ENCODE measurements at places on chromosomes 2 and 18.
A peak's percentile ranks its signal among the peaks of the same experiment; 100 is the strongest.

DNA sequence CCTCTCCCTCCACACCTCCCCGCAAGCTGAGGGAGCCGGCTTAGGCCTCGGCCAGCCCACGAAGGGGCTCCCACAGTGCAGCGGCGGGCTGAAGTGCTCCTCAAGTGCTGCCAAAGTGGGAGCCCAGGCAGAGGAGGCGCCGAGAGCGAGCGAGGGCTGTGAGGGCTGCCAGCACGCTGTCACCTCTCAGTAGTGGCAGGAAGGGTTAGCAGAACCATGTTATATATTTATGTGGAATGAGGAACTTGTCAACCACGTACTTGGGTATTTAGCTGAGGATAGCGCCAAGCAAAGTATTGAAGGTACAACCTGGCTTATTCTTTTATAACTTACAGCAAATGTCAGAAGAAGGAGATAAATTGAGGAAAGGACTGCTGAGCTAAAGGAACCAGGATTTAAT lies 144.1 kb upstream of the MGAT5 start:
- DNase-seq = no peak

- DNase-seq = no peak
Observed at GRCh38 chr2:24613154-24613814, 122.2 kb downstream of the NCOA1 start.

DNA sequence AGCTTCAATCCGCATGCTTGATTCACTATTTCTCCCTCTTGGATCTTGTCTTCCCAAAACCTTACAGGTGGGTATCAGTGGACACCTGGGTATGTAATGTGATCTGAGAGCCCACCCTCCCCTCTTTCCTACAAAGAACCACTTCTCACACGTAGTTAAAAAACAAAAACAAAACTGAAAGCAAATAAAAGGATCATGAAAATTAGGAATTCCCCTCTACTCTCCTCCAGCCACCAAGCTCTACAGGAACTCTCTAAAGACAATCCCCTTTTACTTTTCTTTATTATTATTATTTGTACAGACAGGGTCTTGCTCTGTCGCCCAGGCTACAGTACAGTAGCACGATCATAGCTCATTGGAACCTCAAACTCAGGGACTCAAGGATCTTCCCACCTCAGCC lies 40.8 kb upstream of the MYO1B start:
- no peak for DNase-seq

DNA sequence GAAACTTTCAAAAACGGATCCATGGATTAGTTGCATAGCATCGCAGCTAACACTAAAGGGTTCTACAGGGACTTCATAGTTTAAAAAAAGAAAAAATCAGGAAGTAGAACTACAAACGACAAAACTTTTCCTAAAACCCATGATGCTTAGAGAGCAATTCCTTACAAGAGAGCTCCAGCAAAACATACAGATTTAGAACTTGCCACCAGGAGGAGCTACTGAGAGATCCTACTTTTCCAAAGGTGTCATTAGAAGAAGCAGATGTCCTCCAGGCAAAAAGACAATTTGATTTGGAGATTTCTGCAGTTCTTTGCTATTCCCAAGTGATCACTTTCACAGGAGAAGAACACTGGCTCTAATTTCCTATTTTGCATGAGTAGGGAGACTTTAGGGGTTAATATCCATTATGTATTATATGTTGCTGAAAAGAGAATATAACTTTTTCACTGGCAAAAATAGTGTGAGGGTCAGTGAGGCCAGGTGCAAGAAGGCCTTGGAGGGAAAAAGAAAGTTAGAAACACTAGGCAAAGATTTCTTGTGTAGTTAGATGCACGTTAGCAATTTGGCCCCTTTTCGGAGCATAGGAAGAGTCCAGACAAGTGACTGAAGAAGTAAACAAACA lies 436.2 kb downstream of the SUCLG1 start:
- peak; percentile 17 for DNase-seq

GRCh38 chr2:230347659-230348305 lies 20.8 kb downstream of the SP140L start:
- no peak for DNase-seq

- DNase-seq = no peak
Observed at GRCh38 chr2:29201979-29202378, 86.8 kb downstream of the CLIP4 start.

DNA sequence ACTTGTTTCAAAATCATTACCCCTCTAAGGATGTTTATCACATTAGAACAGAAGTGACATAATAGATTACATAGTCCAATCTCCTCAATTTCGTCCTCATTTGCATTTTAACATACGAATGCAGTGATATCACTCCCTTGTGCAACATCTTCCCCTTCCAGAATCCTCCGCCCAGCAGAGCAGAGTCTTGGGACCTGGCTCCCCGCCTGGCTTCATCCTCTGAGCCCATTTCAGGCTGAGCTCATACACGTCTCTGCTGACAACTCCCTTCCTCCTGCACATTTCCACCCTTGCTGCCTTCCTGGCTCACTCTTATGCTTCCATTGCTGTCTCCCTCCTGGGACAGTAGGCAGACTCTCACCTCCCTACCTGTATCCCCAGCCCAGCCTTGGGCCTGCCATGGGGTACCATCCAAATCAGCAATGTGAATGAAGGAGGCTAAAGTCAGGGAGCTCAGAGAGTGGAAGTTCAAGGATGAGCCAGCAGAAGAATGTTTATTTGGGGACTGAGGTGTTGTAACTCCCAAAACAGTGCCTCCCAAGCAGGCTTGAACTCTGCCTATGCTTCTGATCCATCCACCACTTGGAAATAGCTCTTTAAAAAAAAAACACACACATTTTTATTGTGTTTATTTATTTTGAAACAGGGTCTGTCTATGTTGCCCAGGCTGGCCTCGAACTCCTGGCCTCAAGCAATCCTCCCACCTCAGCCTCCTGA lies 165.2 kb downstream of the TMEM200C start:
- DNase-seq = no peak

GRCh38 chr2:179861027-179861415 lies 391 bp downstream of the ZNF385B start:
- DNase-seq = peak; percentile 37

DNA sequence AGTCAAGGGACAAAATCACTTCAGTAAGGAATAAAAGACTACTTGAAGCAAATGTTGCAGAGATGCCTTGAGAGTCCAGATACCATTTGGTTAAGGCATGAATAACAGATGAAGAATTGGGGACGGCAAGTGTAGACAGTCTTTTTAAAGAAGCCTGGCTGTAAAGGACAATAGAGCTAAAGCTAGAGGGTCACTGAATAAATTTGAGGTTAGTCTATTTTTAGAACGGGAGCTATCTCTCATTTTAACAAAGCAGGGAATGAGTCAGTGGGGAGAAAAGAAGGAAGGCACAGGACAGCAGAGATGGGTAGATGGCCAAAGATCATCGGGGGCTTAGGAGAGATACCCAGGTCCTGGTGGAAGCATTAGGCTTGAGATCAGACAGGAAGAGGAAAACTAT lies 30.6 kb upstream of the CHN1 start:
- no peak for DNase-seq

DNA sequence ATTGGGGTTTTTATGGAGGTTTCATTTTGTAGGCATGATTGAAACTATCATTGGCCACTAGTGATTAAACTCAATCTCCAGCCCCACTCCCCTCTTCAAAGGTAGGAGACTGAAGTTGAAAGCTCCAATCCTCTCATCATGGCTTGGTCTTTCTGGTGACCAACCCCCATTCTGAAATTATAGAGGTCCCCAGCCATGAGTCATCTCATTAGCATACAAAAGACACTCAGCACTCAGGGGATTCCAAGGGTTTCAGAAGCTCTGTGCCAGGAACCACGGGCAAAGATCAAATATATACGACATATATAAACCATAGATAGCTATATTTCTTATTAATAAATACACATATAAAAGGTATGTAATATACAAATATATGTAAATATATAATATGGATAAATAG lies 256.0 kb upstream of the POU3F3 start:
- DNase-seq = no peak

GRCh38 chr2:205660521-205661124 lies 21.7 kb upstream of the NRP2 start:
- no peak for DNase-seq

DNA sequence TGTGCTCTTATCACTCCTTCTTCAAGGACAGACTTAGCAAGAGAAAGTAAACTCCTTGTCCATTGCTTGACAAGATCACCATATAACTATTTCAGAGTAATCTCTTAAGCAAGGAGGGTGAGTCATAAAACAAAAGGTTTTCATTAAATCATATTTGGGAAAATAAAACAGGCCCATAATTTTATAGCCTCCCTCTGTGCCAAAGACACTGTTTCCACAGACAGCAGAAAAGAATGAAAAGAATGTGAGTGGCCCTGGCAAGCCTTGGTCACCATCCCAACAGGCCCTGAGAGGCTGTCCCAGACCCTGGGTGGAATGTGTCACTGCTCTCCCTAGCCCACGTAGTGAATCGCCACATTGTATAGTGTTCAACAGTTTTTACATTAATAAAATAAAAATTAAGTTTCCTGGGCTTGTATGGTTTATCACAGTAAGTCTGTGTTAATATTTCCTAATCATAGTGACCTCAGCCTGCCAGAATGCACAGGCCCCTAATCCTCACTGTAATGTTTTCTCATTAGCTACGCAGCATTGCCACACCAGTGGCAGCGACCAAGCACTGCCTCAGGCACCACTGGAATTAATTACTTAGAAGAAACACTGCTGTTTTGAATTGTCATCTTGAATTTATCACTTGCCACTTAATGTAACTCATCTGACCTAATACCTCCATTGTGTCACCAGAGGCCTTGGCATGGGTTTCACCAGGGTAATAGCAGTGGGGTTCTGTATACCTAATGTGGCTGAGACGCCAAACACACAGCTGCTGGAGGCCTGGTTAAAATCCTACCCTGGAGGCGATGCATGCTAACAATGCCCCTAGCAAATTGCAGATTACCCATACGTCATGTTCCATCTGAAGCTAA lies 401.9 kb downstream of the LNPK start:
- no peak for DNase-seq

GRCh38 chr2:60045456-60045855 lies 508.0 kb downstream of the BCL11A start:
- DNase-seq = no peak

GRCh38 chr18:36155851-36156757 lies 26.4 kb downstream of the ELP2 start:
- DNase-seq = no peak

GRCh38 chr2:28592481-28592880 lies 96.6 kb downstream of the PLB1 start:
- no peak for DNase-seq

DNA sequence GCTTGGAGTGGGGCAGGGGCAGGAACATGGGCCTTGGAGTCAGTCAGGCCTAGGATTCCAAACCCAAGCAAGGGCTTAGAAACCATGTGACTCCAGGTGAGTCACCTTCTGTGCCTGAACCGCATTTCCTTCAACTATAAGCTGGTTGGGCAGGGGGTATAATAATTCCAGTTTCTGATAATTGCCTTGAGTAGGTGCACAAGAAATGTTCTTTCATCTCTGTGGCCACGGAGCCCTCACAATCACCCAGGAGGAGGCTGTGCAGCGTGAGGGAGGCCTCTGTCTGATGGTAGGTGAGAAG lies 112.1 kb upstream of the HAAO start:
- DNase-seq = no peak

DNA sequence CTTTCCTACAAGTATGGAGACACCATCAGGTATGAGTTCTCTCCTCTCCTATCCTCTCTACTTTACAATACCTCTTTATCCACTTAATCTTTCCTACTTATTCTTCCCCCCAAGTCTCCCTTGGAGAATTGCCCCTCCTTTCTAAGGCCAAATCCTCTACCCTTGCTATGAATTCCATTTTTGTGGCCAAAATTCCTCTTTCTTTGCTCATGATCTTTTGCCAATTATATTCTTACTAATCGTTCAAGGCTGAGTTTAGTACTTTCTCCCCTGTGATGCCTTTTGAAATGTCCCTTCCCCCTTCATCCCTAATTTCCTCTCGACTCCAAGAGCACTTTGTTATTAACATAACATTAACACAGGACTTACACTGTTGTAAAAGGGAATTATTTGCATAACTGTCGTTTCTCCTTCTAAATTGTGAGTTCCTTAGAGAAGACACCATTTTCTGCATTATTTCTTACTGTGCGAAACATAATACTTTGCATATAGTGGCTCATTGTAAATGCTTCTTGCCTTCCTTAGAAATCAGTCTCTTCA lies 133.4 kb downstream of the KCTD1 start:
- no peak for DNase-seq

- no peak for DNase-seq
Observed at GRCh38 chr2:12106440-12107080, 360.1 kb downstream of the LPIN1 start.

GRCh38 chr18:61651880-61652268 lies 240.9 kb downstream of the RNF152 start:
- DNase-seq = no peak

DNA sequence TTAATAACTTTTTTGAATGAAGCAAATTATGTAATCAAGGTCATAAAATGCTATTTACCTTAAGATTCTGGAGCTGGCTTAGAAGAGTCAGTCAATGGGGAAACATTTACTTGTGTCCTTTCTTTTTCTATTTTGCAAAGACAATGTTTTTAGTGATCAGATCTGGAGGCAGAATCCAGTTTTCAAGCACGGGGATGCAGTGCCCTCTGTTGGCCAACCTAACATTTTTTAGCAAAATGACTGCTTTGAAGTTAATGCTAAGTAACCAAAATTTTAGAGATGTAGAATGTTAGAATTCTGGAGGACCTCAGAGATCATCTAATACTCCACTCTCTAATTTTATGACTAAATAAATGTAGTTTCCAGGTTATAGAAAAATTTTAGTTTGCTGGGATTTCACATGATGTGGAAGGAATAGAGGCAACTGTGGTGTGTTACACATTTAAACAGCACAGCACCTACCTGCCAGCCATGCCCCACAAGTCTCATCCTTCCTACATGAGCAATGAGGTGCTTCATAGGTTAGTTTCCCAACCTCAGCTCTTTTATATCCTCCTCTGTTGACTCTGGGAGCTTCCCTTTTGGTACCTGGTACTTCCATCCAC lies 23.6 kb upstream of the SLC9A4 start:
- no peak for DNase-seq

GRCh38 chr2:229980431-229981184 lies 58.3 kb downstream of the FBXO36 start:
- DNase-seq = no peak

DNA sequence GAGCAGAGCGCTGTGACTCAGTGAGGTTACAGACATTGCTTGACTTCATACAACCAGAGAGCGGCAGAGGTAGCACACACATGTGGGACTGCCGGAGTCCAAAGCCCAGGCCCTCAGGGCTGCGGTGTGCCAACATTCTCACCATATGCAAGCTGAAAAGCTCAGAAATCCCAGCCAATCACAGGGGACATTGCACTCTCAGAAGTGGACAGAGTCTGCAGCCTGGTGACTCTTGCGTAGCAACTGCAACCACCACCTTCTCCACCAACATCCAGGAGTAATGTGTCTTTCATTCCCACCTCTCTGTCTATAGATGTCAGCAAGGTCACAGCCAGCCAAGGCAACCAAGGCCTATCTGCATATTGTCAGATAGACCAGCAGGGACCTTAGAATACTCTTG lies 158.1 kb downstream of the TTC32 start:
- no peak for DNase-seq

- no peak for DNase-seq
Observed at GRCh38 chr2:8571792-8572499, 109.9 kb upstream of the ID2 start.

Measured in progenitor cell of endocrine pancreas (in vitro differentiated cells).